Endothelial cell (in vitro differentiated cells): ENCODE measurements at places on chromosomes 2 and 18. TPM values are rescaled to one million over a fixed set of nuclear protein-coding genes. Genes with fewer than 3 reads are reported as not detected.

DNA sequence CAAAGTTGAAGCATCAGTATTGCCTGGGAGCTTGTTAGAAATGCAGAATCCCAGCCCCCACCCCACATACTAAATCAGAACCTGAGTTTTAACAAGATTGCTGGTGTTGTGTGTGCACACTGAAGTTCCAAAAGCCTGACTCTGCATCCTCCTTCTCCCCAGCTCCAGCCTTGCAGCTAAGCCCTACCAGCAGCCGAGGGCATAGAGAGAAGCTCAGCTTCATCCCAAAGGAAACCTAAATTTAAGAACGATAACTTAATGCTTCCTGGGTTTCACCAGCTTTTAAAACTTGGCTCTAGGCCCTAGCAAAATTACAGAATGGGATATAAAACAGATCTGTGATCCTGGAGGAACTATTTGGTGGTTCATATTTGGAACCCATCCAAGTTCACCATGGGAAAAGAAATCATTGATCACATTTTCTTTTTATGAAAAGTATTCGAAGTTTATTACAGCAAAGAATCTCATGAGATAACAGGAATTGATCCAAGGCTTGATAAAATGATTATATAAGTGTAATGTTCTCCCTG, 11.1 kb downstream of the SMYD1 start:
- no peak for DNase-seq

DNA sequence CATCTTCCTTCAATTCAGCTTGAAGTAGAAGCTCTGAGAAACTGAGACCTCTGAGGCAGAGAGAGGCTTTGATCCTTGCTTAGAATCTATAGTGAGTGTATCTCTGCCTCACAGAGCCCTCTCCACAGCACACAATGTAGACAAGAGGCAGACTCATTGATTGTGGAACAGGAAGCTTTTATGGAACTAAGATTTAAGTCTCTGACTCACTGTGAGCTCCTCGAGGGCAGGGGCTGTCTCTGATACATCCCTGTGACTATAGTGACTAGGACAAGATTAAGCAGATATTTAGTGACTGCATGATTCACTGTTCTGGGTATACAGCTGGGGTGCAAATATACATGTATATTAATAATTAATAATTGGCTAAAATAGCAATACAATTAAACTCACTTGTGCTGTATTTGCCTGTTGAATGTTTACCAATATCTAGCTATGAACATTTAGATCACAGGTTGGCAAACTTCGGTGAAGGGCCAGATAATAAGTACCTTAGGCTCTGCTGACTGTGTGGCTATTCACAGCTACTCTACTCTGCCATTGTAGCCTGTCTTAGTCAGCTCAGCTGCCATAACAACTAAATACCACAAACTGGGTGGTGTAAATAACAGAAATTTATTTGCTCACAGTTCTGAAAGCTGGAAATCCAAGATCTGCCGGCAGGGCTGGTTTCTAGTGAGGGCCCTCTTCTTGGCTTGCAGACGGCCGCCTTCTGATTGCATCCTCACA, 54.4 kb downstream of the ARHGEF4 start:
- no peak for DNase-seq

DNA sequence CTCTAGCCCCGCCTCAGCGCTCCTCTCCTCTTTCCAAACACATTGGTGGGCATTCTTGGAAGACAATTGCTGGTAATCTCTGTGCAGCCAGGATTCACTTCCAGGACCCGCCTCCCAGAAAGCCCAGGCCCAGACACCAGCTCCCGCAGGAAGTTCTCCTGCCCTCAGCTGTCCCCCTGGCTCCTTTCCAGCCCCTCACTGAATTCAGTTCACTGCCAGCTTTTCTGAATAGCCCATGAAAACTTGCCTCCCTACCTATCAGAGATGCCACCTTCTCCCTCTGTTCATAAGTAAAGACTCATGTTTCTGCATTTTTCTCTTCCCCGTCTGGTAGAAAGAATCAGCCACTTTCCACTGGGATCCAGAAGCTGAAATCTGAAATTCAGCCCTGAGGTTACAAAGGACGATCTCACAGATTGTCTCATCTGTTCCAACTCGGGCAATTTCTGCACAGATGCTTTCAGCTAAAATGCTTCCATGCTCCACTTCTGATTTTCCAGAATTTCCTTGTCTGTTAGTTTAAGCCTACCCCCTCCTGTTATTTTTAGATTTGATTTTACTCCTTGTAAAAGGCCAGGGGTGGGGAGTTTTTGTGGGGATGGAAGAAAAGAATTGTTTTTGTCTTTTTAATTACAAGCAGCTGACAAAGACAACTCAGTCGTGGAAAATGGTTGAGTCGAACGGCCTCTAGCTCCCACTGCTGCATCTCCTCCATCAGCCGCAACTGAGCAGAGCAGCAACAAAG, 98.1 kb downstream of the SP3 start:
- no peak for DNase-seq

PKDCC gene
- 9.6 TPM for total RNA-seq

EVA1A gene
- 19.9 TPM for total RNA-seq
